ENCODE measurements at places on chromosomes 2 and 18.

DNA sequence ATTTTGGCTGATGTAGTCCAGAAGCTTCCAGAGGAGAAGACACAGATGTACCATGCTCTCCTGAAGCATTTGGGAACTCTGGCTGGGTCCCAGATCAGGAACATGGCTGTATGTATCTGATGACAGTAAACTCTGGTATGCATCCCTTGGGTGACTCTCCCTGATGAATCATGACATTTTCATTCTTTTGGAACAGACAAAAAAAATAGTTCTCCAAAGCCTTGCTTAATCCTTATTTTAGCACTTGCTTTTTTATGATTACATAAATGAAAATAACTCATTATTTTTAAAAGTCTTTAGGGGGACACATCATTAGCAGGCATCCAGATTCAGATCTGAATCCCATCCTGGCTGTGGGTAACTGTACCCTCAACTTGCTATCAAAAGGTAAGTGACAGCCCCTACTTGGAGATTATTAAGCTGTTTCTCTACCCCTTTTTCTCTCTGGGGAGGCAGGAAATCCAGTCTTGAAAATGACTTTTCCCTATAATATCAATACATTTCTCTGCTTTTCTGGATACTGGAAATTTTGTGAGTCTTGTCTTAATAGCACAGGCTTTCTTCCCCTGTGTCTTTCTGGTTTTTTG, 23.3 kb downstream of the AOX1 start:
- DNase-seq: no peak

- DNase-seq: no peak
Observed at GRCh38 chr2:129444751-129445150, 534.7 kb upstream of the RAB6C start.

DNA sequence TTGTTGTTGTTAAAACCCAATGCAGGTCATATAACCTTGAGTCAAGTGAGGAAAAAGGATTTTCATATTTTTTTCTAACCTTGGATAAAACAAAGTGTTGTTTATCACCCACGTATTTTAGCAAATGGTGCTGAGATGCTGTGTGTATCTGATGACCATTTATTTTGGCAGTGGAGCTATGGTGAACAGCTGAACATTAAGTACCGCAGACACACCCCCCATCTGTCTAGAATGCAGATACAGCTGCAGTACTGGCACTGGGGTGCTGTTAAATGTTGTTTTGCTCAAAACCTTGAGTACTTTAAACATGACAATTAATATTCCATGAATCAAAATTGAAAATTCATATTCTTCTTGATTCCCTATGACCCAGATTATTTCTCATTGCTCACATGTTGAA, 773.3 kb upstream of the SLC39A10 start:
- no peak for DNase-seq

DNA sequence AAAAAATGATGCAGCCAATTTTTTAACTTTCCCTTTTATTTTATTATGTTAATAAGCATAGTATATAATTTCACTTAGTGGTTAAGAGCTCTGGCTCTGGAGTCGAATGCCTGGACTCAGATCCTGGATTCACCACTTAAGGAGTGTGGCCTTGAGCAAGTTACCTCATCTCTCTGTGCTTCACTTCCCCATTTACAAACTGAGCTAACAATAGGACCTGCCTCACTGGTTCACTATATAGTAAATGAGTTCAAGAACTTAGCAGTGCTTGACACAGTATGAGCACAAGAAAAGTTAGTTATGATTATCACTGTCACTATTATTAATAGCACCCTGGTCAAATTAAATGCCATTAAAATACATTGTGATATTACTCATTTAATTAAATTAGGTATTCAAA, 30.6 kb downstream of the SCN3A start:
- DNase-seq: no peak

DNA sequence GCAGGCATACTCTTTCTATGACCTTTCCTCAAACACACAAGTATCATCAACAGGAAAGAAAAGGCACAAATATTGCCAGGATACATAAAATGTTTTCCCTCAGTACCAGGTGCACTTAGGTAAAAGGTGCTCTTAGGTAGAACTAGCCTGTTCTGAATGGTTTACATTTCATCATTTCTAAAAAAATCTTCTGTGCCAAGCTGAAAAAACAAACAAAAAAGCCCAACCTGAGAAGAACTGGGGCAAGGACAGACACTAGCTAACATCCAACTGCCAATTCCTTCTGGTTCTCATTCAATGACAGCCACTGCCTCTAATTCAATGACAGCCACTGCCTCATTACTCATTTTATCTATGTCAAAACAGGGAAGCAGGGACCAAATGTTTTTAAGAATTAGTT, 68.5 kb downstream of the SPIRE1 start:
- DNase-seq: no peak

- DNase-seq: no peak
Observed at GRCh38 chr18:25314151-25314837, 37.7 kb downstream of the ZNF521 start.

DNA sequence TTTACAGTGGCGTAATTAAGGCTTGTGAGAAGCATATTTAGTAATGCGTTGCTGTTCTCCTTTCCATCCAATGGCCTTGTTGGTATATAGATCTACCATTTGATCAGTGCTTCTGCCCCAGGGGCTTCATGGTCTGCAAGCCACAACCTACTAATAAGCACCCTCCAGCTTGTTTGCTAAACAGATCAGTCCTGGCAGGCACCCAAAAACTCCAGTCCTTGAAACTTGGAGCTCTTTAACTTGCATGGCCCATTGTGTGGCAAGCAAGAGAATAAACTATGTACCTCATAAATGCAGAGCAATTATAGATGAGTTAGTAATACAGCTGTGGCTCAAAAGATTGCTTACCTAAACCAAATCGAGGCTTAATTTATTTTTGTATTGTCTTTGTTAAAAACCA, 158.5 kb downstream of the FTCDNL1 start:
- no peak for DNase-seq

DNA sequence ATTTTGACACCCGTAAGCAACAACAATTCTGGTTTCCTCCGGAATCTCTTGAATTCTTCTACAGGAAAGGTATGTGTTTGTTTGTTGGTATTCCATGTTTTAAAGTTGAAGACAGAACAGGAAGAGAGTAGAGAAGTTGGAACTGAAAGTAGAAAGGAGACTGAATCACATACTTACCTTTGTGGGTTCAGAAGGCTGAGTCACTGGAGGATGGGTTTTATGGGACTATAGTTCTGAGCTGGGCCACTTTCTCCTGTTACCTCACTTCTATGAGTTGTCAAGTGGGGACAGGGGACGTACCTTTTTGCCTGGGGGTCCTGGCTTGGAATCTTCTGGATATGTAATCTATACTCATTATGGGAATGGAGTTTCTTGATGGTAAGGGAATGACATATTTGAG, 40.9 kb downstream of the KDM3A start:
- no peak for DNase-seq

GRCh38 chr2:235021752-235022151, 69.9 kb downstream of the SH3BP4 start:
- no peak for DNase-seq

- no peak for DNase-seq
Observed at GRCh38 chr18:41121116-41121826, 833.8 kb upstream of the PIK3C3 start.

- no peak for DNase-seq
Observed at GRCh38 chr2:190121971-190122370, 59.4 kb upstream of the MSTN start.

- DNase-seq: no peak
Observed at GRCh38 chr2:167825664-167826063, 421.7 kb downstream of the STK39 start.

- DNase-seq: peak; percentile 30
Observed at GRCh38 chr2:169363560-169364150, 1.3 kb upstream of the LRP2 start.

DNA sequence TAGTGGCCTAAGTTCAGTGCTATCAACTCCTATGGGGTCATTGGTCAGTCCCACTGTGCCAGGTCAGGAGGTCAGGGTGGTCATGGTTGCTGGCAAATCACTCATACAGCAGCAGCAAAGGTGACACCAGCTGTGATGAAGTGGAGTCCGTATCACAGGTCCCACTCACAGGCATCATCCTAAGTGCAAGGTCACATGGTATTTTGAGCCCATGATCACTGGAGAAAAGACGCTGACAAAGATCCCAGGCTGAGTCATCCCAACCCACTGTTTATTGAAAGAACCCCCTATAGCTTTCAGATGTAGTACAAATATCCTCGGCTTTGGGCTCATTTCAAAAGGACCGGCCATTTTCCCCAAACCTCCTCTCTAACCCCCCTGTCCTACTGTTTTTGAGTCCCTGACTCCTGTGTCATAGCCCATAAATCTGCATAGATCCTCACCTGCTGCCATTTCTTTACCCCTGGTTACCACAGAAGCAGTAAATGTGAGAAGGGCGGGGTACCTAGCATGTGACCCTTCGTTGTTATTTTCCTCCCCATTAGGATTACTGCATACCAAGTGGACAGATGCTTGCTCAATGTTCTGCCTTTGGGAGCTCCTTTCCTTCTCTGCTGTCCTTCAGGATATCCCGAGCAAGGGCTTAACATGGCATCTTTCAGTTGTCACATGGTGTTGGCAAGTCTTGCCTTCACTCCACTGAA, 107.7 kb downstream of the COL6A3 start:
- no peak for DNase-seq

GRCh38 chr18:34659579-34660517, 50.2 kb upstream of the DTNA start:
- DNase-seq: peak; percentile 63

DNA sequence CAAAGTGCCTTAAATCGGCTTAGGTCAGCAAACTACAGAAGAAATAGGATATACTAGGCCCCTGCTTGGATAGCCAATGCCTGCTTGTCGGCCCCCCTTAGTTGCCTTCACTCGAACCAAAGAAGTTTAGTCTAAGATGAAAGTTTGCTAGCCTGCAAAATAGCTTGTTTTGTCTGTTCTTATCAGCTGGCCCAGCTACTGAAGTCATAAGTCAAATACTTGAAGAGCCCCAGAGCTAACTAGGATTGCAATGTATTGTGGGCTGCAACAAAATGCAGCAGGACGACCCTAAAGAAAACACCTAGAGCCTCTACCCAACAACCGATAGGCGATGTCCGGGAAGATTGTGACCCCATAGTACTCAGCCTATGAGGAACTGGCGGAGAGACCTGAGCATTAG, 183.5 kb upstream of the HS6ST1 start:
- no peak for DNase-seq

- DNase-seq: no peak
Observed at GRCh38 chr2:46120792-46121555, 176.2 kb upstream of the EPAS1 start.

GRCh38 chr2:112003576-112004252, 51.4 kb upstream of the TMEM87B start:
- no peak for DNase-seq

DNA sequence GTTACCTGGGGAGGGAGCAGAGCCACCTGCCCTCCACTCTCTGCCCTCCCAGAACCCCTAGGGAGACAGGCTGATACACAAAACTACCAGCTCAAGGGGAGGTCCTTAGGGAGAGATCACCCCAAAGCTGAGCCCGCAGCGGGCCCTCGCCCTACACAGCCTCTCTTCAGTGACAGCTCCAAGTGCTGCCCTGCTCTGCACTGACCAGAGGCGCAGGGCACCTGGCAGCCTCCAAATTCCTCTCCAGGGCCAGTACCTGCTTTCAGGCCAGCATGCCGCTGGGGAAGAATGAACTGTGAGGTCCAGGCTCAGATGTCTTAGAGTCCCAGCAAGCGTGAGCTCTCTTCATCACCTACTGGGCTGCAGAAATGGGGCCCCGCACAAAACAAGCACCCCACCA, 11.3 kb upstream of the SH3BP4 start:
- no peak for DNase-seq

DNA sequence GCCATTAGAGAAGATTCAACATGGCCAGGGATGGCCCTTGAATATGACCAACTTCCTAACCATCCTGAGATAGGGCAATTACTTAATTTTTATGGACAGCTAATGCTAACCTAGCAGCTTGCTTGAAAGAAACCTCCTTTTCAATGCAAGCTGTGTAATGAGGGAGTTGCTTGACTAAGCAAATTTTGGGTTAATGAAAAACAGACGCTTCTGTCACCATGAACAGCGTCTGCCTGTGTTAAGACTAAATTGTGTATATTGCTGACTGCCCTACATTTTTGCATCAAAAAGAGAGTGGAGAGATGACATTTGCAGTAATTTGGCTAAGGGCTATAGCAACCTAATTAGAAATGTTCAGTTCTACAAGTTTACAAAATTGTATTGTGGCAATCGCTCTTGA, 319.2 kb upstream of the LRATD1 start:
- no peak for DNase-seq

DNA sequence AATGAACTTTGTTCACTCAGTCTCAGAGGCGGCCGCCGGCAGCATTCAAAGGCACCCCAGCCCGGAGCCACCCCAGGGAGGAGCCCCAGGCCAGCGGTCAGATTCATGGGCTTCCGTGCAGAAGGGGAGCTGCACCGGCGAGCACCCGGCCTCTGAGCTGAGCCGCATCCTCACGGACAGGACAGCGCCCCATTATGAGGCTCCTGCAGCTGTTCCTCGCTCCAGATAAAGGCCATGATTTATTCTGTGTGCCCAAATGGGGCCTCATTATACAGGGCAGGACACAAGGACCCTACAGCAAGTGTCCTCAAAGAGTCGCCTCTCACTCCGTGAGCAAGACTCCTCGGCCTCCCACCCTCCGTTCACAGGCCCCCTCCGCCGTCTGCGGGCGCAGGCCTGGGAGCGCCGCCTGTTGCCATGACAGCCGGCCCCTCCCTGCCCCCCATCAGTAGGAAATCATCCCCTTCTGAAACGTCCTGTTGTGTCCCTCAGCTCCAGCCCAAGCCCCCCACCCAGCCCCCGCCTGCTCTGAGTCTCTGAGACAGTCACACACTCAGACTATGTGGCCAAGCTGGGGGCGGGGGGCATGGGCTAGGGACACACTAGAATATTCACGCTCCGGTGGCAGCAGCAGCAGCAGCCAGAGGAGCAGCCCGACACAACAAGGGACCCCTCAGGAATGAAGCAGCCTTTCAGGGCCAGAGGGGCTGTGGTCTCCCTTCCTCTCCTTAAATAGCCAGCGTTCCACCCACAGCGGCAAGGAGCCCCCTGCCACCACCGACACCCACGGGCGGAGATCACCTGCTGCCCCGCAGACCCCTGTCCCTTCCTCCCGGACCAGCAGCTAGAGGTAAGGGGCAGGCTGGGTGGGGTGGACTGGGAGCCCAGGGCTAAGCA, at the start of gene GPR17:
TSS of gene GPR17 (plus strand) at position 759 of the 897 bp plus-strand sequence. CDS start 4,583 bp downstream, outside the sequence.
- peak; percentile 55 for DNase-seq

DNA sequence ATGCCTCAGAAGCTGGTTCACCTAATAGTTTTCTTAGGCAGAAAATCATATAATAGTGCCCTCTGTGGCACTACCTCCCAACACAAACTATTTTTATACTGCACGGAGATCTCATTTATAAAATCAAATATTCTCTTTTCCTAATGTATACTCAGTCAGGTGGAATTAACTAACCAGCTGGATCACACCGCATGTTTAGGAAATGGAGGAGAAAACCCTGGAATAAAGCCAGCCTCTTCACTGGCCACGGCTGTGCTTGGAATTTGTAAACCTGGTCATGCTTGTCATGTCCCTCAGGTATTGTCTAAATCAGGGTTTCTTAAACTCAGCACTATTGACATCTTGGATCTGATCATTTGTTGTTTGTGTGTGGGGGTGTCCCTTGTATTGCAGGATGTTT, 85.6 kb downstream of the DOCK10 start:
- DNase-seq: no peak

All from substantia nigra (tissue), 51 donors.